ENCODE measurements at places on chromosomes 4 and X.

GRCh38 chr4:38163216-38164006 lies 203.2 kb downstream of the PTTG2 start:
- no peak for DNase-seq

- no peak for DNase-seq
Measured at GRCh38 chr4:10118048-10119004, 1.7 kb upstream of the WDR1 start.

- DNase-seq = no peak
Measured at GRCh38 chr4:173448103-173448502, 49.2 kb upstream of the SCRG1 start.

DNA sequence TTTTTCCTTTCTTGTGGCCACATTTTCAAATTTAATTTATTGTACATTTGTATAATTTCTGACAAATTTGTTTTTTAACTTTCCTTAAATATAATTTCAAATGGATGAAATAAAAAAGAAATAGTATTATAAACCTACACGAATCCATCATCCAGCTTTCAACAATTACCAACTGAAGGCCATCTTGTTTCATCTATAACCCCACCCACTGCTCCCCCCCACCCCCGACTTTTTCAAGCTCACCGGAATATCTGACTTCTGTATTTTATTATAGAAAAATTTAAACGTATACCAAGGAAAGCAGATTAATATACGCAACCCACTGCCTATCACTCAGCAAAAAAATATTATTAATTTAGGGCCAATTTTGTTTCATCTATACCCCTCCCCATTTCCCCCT lies 1.1 kb downstream of the MORF4L2 start:
- no peak for DNase-seq

- no peak for DNase-seq
Measured at GRCh38 chrX:23792861-23793553, 10.0 kb downstream of the SAT1 start.

DNA sequence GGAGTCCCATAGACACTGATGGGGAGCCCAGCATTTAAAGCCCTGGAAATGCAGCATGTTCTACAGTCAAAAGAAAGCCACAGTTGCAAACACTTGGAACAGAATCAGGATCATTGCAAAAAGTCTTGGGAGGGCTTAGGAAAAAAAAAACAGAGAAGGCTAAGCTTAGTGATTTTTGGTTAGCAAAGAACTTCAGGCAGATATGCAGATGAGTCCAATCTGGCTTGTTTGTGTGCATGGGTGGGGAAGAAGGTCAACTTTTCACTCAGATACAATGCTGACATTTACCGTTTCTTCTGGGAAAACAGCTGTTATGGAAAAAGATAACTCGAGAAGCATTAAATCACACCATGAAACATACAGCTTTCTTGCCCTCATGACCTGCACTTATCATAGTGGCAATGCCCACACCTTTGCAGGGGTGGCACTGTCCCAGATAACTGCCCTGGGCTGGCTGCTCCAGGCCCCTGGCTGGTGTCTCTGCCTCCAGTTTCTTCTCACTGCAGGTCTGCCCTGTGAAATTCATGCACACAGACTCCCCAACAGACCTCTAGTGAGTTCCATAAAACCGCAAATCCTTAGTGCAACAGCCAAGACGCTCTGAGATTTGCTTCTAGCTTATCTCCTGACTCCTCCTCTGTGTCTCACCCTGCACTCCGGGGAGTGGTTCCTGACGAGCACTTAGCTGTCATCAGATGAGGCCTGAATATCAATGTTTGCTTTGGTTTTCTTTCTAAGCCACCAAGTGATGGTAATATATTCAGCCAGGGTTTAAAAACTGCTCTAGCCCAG lies 99.2 kb downstream of the DRD5 start:
- peak; percentile 51 for DNase-seq

DNA sequence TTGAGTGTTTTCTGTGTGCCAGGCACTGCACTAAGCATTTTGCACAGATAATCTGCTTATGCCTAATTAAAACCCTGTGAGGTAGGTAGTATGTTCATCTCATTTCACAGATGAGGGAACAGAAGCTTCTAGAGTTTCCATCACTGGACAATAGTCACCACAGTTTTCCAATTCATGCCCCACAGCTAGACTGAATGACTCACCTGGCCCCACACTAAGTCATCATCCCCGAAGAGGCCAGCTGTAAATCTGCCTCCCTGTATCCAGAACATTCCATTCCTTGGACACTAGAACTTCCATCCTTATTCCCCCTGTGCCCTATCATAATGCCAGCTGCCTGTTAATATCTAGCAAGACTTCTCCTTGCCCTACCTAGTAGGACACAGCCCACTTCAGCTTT lies 40.9 kb upstream of the NYX start:
- no peak for DNase-seq

DNA sequence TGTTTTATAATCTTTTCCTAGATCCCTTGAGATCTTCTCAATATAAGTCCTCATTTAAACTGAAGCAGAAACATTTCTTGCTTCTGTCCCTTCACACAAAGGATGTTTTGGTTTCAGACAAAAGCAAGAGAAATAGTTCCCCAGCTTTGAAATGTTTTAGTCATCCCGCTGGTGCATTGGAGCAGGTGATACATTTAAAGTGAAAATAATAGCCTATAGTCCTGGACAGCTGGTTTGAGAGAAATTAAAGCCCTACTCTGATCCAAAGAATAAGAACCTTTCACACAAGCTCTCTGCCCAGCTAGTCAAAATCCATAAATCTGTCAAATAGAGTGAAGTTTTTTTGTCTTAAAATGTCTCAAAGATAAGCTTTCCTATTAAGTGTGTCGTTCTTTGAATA lies 79.4 kb downstream of the LUZP4 start:
- DNase-seq = no peak

GRCh38 chr4:16269240-16269639 lies 43.0 kb upstream of the TAPT1 start:
- DNase-seq = peak; percentile 12

DNA sequence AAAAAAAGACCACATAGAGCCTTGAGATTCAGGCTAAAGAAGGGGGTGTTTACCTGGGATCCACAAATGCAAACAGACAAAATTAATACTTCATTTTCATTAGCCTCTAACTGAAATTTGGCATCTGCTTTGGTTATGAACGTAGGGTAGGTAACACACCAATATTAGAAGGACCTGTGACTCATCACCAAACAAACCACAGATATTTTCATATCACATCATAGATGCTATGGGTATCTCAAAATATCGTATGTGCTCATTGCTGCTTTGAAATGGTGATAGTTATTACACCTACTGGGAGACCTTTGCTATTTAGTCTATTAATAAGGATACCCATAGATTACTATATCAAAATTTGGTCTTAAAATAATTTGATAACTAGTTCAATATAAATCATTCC lies 180.6 kb upstream of the MAP3K15 start:
- peak; percentile 35 for DNase-seq

DNA sequence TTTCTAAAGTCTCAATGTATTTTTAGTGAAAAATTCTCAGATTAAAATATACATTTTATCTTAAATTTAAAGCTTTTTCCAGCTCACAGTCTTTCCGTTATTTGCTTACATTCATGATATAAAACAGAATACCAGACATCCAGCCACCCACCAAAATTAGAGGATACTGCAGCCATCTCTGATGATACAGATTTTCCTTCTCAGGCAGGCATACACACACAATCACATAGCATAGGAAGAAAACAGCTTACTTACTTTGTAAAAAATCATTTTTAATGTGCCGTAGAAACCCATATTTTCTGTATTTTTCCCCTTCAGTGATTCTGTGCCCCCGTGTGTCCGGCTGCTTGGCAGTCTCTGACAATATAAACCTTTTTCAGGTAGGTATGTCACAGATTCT lies 183.7 kb downstream of the FBXW7 start:
- DNase-seq = no peak

- no peak for DNase-seq
Measured at GRCh38 chr4:141159027-141159426, 25.8 kb upstream of the RNF150 start.

DNA sequence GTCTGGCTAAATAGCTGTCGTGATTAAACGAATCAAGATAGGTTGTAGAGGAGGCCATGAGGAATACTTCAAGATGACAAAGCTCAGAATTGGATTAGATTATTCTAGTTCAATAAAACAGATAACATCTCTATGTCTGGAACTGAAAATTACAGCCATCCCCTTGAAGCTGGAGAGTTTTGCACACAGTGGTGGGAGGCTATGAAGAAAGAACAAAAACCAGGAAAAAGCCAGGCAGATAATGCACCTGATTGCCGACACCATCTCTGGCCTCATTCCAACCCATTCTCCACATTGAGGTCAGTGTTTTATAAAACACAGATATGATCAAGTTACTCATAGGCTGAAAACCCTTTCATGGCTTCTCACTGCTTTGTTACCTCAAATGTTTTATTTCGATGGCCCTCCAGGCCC lies 188.3 kb downstream of the RASL11B start:
- DNase-seq = peak; percentile 15

GRCh38 chrX:54411732-54412131 lies 28.5 kb upstream of the TSR2 start:
- no peak for DNase-seq

GRCh38 chr4:80049813-80050534 lies 23.1 kb downstream of the ANTXR2 start:
- DNase-seq = no peak

- DNase-seq = no peak
Measured at GRCh38 chr4:88908003-88908402, 149.0 kb downstream of the FAM13A start.

- no peak for DNase-seq
Measured at GRCh38 chr4:52550186-52550585, 108.9 kb downstream of the USP46 start.

DNA sequence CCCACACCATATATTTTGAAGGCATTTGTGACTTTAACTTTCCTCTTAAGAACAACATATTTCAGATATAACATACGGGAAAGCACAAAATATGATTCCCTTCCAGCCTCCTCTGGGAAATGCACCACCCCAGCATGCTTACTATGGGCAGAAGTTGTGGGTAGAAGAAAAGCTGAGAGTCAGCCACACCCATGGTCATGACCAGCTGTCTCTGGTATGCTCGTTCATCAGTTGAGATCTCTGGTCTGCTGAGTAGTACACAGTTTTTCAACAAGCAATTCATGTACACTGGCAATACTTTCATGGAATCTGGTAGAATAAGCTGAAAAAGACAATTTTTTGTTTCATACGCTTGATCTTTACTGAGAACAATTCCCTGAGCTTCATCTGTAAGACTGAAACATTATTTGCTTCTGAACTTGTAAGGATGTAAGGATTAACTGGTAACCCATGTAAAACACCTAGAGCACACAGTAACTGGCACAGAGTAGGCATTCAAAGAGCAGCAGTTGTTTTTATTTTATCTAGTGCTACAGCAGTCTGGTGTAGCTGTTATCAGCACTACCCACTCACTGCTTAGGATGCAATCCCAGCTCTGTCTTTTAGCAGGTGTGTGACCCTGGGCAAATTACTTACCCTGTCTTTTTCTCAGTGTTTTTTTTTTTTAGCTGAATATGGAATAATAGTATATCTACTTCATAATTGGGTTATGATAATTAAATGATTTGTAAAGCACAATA lies 47.6 kb downstream of the METTL14 start:
- DNase-seq = peak; percentile 26

GRCh38 chrX:22526339-22526738 lies 253.6 kb downstream of the CBLL2 start:
- peak; percentile 82 for DNase-seq

- DNase-seq = no peak
Measured at GRCh38 chr4:38743866-38744265, 38.9 kb downstream of the TLR10 start.

DNA sequence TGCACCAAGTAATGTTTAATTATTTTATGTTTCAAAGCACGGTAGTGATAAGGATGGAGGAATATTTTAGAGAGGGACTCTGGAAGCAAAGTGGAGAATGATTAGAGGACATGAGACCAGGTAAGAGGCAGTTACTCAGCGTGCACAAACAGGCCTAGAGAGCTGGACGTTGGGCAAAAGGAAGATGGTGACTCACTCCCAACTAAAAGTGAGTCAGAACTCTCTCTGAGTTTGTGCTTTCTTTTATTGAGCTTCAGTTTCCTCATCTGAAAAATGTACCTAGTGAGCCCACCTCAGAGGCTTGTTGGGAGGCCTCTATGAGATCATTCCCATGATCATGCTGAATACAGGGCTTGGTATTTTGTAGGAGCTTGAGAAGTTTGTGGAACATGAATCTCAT lies 1.6 kb upstream of the ZC4H2 start:
- DNase-seq = no peak

DNA sequence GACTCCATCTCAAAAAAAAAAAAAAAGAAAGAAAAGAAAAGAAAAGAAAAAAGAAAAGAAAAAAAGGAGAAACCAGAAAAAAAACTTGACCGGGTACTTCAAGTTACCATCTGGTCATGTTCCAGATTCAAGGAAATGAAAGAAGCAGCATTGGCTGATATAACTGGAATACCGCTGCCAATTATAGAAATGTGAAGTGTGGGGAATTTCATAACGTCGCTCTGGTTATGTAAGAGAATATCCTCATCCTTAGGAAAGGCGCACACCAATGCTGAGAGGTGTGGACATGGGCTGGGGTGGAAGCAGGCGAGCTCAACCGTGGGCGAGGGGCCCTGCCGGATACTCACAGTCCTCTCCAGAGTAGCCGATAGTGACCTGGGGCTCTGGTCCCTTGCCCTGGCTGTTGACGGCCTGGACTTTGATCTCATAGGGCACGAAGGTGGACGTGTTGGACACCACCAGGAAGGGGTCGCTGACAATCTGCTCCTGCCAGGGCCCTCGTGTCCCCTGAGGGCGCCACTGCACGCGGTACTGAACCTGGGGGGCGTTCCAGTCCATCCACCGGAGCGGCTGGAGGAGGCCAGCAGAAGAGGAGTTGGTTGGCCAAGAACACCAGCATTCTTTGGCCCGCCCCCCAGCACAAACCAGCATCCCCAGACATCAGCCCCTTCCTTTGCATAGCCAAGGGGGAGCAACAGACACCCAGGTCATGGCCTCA lies 19.5 kb downstream of the L1CAM start:
- no peak for DNase-seq

- no peak for DNase-seq
Measured at GRCh38 chr4:11446155-11446811, 17.6 kb upstream of the HS3ST1 start.

DNA sequence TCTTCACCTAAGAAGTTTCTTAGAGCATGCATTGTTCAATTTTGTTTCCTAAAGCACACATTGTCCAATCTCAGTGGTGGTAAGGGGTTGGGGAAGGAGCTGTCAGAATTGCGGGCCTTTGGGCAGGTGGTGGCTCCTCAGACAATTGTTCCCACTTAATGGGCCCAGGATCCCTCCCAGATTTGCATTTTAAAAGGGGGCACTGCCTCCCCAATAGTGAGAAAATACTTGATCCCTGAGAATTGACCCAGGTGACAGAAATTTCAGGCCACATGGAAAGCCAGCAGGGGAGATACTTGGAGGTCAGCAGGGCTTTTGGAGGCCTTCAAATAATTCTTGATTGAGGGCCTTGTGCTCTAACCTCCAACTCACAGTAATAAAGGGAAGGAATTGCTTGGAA lies 217.1 kb downstream of the ZNF674 start:
- no peak for DNase-seq

GRCh38 chr4:53937918-53938317 lies 126.5 kb downstream of the CHIC2 start:
- peak; percentile 91 for DNase-seq

GRCh38 chrX:39309018-39309635 lies 507.9 kb downstream of the MID1IP1 start:
- DNase-seq = peak; percentile 41

GRCh38 chr4:181146051-181146450 lies 1097.2 kb upstream of the TENM3 start:
- no peak for DNase-seq

GRCh38 chrX:21509912-21510311 lies 135.7 kb downstream of the CNKSR2 start:
- peak; percentile 42 for DNase-seq

- DNase-seq = no peak
Measured at GRCh38 chrX:100935767-100936166, 7.0 kb upstream of the XKRX start.

All from NCI-H226 (cell line).